ENCODE measurements at places on chromosomes 1 and 21.

- DNase-seq = no peak
These were observed at the start of gene COL11A1 for GRCh38 chr1:103108376-103109150. Gene COL11A1, minus strand, starts transcription at chr1:103108522. Its CDS starts 344 bp downstream, at chr1:103108178.

- no peak for DNase-seq
These were observed 136.6 kb upstream of the GFI1 start for GRCh38 chr1:92623187-92623778.

DNA sequence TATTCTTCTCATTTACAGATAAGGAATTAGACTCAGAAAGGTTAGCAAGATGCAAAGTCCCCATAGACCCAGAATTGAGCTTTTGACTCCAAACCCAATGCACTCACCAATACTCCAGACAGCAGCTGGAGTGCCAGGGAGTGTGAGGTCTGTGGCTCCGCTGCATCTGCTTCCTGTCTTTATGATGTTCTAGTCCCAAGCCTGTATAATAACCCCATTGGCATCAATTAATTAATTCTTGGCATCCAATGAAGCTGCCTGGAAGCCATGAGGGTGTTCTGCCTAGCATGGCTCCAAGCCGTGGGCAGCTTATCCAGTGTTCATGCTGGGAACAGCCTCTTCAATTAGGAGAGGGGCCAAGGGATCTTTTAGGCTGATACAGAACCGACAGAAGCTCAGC, 188.7 kb downstream of the GIPC2 start:
- DNase-seq = no peak

GRCh38 chr1:234617986-234618736, 8.2 kb upstream of the IRF2BP2 start:
- DNase-seq = no peak

DNA sequence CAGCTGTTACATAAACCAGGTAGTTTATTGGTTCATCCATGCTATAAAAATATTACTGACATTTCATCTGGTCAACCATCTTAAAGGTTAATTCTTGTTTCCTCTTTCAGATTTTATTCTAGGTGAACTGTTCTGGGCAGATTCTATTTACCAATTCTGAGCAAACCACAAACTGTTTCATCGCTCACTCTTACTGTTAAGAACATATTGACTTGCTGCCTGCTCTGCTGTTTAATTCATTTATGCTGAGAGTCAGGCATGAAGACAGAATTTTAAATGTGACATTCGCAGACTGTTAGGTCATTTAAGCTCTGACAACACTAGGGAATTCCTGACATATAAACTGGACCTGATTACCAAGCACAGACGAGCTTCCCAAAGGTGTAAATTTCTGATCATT, 98.3 kb downstream of the PIGK start:
- DNase-seq = no peak

GRCh38 chr1:225299624-225300023, 128.2 kb downstream of the LBR start:
- DNase-seq = no peak

DNA sequence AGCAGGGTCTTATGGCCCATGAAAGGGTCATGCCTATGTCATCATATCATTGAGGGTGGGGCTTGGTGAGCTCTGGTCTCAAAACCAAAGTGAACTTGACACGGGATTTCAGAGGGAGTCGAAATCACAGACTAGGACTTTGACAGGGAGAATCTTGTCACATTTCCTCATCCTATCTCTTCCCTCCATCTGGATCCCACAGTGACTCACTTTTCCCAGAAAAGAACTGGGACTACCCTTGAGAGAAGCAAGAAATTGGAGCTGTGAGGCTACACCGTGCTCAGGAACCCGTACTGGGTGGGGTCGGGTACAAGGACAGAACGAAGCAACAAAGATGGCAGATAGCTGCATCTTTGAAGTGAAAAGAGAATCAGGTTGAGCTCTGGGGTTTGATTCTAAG, 69.5 kb downstream of the ZSCAN20 start:
- DNase-seq = no peak

GRCh38 chr1:1989789-1990188, 13.8 kb downstream of the CFAP74 start:
- no peak for DNase-seq

DNA sequence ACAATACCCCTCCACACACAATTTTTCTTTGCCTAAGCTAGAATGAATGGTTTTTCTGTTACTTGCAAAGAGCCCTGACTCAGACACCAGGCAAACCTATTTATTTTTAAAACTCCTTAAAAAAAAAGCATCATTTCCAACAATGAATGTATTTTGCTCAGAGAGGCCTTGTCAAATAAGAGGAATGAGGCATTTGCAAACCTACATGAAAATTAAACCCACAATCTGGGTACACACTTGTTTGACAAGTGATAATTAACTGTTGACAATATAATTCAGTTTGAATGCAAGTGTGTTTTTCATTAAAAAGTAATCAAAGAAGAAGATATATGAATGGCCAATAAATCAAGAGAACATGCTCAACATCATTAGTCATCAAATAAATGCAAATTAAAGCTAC, 339.5 kb downstream of the PTPRU start:
- no peak for DNase-seq

DNA sequence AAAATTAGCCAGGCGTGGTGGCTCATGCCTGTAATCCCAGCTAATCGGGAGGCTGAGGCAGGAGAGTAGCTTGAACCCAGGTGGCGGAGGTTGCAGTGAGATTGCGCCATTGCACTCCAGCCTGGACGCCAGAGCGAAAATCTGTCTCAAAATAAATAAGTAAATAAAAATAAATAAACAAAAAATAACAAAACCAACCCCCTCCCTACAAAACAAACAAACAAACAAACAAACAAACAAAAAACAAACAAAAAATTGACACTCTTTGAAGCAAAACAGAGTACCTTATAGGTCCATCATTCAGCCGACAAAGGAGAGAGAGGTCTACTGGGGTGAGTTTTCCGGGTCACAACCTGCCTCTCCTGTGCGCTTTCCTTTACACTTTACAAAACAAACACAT, 5.4 kb upstream of the KDF1 start:
- DNase-seq = no peak

- DNase-seq = no peak
These were observed 60.9 kb downstream of the SKI start for GRCh38 chr1:2288816-2289536.

DNA sequence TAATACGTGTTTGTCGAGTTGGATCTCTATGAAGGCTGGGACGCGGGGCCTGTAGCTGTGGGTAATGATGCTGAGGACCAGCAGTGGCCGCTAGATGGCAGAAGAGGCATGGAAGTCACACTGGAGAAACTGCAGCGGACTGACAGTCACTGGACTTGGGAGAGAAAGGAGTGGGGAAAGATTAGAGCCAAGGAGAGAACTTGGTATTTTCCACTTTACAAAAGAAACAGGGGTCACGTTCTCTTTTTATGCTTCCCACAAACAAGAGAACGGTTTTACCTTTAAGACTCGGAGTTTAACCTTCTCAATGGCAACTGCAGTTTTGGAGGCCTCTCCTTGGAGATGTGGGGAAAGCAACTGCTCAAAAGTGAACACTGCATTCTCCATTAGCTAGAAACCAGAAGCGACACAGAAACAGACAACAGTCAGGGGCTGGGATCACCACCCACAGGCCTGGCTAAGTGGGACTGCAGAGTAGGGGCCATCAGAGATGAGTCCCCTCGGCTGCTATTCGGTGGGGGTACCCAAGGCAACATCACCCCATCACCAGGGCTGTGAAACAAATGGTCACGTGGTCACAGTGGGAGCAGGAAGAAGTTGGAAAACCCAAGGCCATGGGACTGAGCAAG, 51.1 kb upstream of the EDEM3 start:
- peak; percentile 79 for DNase-seq

GRCh38 chr1:2133879-2134215, 60.7 kb downstream of the FAAP20 start:
- DNase-seq = no peak

GRCh38 chr1:110746644-110747259, 72.0 kb upstream of the KCNA3 start:
- peak; percentile 51 for DNase-seq

- DNase-seq = peak; percentile 67
These were observed at the start of gene SLC22A15 for GRCh38 chr1:115976062-115976920. Gene SLC22A15, plus strand, starts transcription at chr1:115976513. Its CDS starts 115 bp downstream, at chr1:115976628.

- no peak for DNase-seq
These were observed 85.5 kb downstream of the CAMK2N1 start for GRCh38 chr1:20400341-20401177.

- no peak for DNase-seq
These were observed 357.1 kb downstream of the BARHL2 start for GRCh38 chr1:90359994-90360393.

DNA sequence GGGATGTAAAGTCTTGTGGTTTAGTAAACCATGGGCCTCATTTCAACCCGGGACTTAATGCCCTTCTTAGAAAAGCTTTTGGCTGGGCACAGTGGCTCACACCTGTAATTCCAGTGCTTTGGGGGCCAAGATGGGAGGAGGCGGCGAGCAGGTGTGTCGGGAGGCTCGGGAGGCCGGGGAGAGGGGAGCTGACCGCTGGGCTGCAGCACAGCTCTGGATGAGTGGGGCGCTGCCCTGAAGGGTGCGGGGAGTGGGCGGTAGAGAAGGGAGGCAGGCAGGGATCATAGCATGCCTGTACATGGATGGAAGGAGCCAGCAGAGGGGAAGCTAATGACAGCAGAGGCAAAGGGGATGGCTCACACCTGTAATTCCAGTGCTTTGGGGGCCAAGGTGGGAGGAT, 31.0 kb downstream of the LHX4 start:
- no peak for DNase-seq

DNA sequence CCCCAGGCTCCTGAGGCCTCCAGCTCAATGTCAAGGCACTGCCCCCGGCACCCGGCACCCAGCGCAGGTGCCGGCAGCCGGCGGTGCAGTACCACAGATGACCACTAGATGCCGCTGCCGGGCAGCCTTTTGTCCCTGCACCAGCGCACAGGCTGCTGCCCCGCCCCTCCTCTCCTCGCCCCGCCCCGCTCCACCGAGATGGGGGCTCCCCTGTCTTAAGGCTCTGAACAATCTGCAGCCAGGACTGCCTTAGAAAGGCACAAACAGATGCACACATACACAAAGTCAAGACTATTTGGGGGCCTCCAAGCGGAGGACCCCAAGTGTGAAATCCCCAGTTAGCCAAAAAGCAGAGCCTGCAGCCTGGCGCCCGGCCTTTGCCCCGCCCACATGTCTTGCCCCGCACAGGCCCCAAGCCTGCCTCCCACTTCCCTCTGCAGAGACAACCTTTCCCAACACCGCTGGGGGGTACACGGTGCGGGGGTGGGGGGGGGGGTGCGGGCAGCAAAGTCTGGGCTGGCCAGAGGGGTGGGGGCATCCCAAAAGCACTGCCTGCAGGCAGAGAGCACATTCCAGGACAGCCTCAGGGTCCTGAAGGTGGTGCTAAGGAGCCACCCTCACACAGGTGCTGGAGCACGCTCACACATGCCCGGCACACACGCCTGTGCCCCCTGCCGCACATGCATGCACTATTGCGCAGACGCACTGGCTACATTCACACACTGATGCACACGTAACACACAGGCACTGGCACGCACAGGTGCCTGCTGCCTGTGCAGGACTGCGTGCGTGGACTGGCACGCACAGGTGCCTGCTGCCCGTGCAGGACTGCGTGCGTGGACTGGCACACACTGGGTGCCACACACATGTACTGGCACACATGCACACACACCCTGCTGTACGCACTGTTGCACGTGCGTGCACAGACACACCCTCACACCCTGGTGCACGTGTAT, 37.1 kb downstream of the ARHGEF16 start:
- peak; percentile 95 for DNase-seq

DNA sequence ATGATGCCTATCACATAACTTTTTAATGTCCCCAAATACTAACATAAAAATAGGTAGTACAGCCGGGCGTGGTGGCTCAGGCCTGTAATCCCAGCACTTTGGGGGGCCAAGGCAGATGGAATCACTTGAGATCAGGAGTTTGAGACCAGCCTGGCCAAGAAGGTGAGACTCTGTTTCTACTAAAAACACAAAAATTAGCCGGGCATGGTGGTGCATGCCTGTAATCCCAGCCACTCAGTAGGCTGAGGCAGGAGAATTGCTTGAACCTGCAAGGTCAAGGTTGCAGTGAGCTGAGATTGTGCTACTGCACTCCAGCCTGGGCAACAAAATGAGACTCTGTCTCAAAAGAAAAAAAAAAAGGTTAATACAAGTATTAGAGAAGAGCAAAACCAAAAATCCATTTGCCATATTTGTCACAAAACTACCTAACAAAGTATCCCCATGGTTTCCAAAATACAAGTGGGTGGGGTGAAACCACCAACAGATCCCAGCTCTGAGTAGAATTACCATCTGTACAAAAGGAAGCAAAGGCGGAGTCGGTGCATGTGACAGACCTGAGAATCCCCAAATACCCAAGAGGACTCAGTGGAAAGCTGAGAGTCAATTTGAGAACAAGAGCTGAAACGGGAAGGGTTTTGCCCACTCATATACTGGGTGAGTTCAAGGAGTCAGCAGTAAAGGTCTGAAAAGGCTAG, 113.2 kb downstream of the TOMM20 start:
- no peak for DNase-seq

DNA sequence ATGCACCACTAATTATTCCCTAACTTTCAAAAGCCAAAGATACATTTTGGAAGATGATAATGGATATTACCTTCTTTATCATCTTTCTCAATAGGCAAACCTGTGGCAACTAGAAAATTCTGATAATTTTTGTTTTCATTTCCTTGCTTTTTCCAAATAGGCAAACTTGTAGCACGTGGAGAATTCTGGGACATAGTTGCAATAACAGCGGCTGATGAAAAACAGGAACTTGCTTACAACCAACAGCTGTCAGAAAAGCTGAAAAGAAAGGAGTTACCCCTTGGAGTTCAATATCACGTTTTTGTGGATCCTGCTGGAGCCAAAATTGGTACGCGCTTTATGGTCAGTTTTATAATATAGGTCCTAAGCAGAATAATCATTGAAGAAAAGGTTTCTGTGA, 1.5 kb downstream of the FPGT start:
- DNase-seq = no peak

DNA sequence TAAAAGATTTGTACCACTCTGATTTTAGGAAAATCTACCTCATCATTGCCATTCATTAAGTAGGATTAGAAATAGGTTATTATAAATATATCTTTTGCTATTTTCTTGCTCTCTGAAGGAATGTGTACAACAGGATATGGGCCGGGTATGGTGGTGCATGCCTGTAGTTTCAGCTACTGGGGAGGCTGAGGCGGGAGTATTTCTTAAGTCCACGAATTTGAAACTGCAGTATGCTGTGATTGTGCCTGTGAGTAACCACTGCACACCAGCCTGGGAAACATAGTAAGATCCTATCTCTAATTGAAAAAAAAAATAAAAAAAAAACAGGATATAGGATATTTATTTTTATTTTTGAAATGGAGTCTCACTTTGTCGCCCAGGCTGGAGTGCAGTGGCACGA, 50.0 kb downstream of the CLIC4 start:
- DNase-seq = no peak

GRCh38 chr1:227175611-227176010, 142.7 kb downstream of the CDC42BPA start:
- DNase-seq = no peak

DNA sequence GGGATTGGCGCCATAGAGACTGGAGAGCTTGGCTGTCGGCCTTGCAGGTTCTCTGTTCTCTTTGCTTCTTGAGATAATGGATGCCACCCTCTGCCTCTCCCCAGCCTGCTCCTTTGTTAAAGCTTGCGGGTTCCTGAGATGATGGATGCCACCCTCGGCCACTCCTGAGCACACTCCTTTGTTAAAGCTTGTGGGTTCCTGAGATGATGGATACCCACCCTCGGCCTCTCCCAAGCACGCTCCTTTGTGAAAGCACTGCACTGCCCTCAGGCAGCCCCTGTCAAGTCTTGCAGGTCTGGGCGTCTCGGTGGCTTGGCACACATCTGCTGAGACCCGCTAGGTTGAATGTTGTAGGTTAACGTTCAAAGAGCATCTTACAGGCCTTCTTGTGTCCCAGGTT, 76.5 kb downstream of the SCCPDH start:
- no peak for DNase-seq

- no peak for DNase-seq
These were observed 113.2 kb downstream of the LRRC53 start for GRCh38 chr1:74399249-74399648.
